ENCODE measurements at places on chromosomes 2 and 18.

DNA sequence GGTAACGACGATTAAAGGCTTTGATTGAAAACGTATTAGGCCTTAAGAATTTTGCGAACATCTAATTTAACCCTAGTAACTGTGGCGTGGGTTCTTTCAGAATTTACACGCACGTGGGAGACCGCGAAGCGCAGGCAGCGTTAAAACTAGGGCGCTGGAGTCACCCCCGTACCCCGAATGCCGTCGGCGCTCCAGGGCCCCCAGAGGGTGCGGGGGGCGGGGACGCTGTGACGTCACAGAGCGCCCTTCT, 673 bp upstream of the SMCHD1 start:
- DNase-seq, result peak; percentile 84
- peak overlapping the region; percentile 1 for H3K4me3 ChIP-seq
- H3K27me3 ChIP-seq, result no peaks in the 10 kb centered on the region
- no peaks in the 10 kb centered on the region for H3K36me3 ChIP-seq

DNA sequence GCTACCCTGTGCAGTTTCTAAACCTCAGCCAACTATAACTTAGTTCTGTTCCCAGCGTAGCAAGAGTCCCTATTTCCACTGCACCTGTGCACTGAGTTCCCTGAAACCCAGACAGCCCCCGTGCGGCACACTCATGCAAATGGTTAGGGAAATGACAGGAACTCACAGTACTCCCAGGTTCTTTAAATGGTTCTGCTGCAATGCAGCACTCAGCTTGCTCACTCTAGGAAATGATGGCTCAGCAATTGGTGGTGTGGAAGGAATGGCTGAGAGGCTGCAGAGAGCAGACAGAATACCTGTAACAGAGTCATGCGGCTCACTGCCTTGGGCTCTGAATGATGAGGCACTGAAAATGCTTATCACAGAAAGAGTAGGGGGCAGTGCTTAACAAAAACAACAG, 143.0 kb downstream of the RAD51AP2 start:
- no peaks in the 10 kb centered on the region for H3K27me3 ChIP-seq
- H3K36me3 ChIP-seq, result no peaks in the 10 kb centered on the region
- DNase-seq, result no peak
- no peak overlapping the region for H3K4me3 ChIP-seq

- DNase-seq, result no peak
- H3K36me3 ChIP-seq, result no peaks in the 10 kb centered on the region
- H3K27me3 ChIP-seq, result no peaks in the 10 kb centered on the region
- H3K4me1 ChIP-seq, result no peaks in the 10 kb centered on the region
- no peak overlapping the region for H3K4me3 ChIP-seq
Observed at GRCh38 chr2:10486601-10487079, 38.5 kb upstream of the ODC1 start.

GRCh38 chr2:55133467-55134315, 83.4 kb upstream of the RTN4 start:
- peaks cover 29% of the 10 kb centered on the region for H3K4me1 ChIP-seq
- peak overlapping the region; percentile 85 for H3K27ac ChIP-seq
- DNase-seq, result peak; percentile 68
- H3K27me3 ChIP-seq, result no peaks in the 10 kb centered on the region

GRCh38 chr2:173407646-173408045, 53.0 kb downstream of the CDCA7 start:
- H3K27me3 ChIP-seq, result peaks cover 1% of the 10 kb centered on the region
- H3K36me3 ChIP-seq, result no peaks in the 10 kb centered on the region
- DNase-seq, result no peak

DNA sequence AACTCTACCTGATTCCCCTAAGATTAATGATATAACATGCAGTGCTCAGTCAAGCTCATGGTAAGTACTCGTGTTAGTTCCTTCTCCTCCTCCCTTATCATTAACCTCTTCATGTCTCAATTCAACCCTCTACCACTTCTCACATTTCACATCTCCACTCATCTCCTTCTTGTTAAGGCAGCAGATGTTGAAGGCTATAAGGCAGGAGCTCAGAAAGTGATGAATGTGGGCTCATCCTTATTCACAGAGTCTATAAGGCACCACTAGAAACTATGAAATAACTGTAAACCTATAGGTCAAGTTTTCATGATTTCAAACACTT, 56.0 kb downstream of the CLHC1 start:
- no peaks in the 10 kb centered on the region for H3K36me3 ChIP-seq
- H3K4me1 ChIP-seq, result no peaks in the 10 kb centered on the region
- no peaks in the 10 kb centered on the region for H3K27me3 ChIP-seq
- DNase-seq, result no peak

GRCh38 chr2:15636972-15637785, 45.5 kb downstream of the DDX1 start:
- no peaks in the 10 kb centered on the region for H3K27me3 ChIP-seq
- peak; percentile 48 for DNase-seq
- H3K4me1 ChIP-seq, result no peaks in the 10 kb centered on the region
- no peak overlapping the region for H3K4me3 ChIP-seq

GRCh38 chr2:168348076-168348475, 100.7 kb upstream of the STK39 start:
- no peaks in the 10 kb centered on the region for H3K4me1 ChIP-seq
- H3K27ac ChIP-seq, result no peak overlapping the region
- no peak for DNase-seq
- no peaks in the 10 kb centered on the region for H3K36me3 ChIP-seq

- DNase-seq, result no peak
- H3K36me3 ChIP-seq, result no peaks in the 10 kb centered on the region
- H3K27me3 ChIP-seq, result no peaks in the 10 kb centered on the region
- no peaks in the 10 kb centered on the region for H3K4me1 ChIP-seq
- no peak overlapping the region for H3K27ac ChIP-seq
- H3K4me3 ChIP-seq, result no peak overlapping the region
Observed at GRCh38 chr18:9055185-9055584, 47.3 kb upstream of the NDUFV2 start.

DNA sequence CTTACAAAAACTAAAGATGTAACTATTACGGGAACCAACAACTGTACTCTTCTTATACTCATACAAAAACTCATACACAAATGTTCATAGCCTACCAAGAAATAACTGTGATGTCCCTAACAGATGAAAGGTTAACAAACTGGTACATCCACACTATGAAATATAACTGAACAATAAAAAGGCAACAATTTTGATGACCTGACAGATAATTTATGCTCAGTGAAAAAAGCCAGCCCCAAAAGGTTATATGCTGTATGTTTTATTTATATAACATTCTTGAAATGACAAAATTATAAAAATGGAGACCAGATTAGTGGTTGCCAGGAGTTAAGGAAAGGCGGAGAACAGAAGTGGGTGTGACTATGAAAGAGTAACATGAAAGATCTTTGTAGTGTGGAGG, 31.3 kb downstream of the REV1 start:
- peaks cover 28% of the 10 kb centered on the region for H3K36me3 ChIP-seq
- H3K4me1 ChIP-seq, result no peaks in the 10 kb centered on the region
- H3K27me3 ChIP-seq, result no peaks in the 10 kb centered on the region
- no peak for DNase-seq
- H3K27ac ChIP-seq, result no peak overlapping the region

- no peak overlapping the region for H3K27ac ChIP-seq
- no peak for DNase-seq
- H3K27me3 ChIP-seq, result no peaks in the 10 kb centered on the region
- H3K4me1 ChIP-seq, result no peaks in the 10 kb centered on the region
- no peaks in the 10 kb centered on the region for H3K36me3 ChIP-seq
Observed at GRCh38 chr2:29544917-29545316, 376.5 kb downstream of the ALK start.

- H3K36me3 ChIP-seq, result no peaks in the 10 kb centered on the region
- H3K4me1 ChIP-seq, result no peaks in the 10 kb centered on the region
- no peaks in the 10 kb centered on the region for H3K27me3 ChIP-seq
- H3K4me3 ChIP-seq, result no peak overlapping the region
- no peak for DNase-seq
Observed at GRCh38 chr2:109450574-109451273, 163.0 kb downstream of the SEPTIN10 start.

DNA sequence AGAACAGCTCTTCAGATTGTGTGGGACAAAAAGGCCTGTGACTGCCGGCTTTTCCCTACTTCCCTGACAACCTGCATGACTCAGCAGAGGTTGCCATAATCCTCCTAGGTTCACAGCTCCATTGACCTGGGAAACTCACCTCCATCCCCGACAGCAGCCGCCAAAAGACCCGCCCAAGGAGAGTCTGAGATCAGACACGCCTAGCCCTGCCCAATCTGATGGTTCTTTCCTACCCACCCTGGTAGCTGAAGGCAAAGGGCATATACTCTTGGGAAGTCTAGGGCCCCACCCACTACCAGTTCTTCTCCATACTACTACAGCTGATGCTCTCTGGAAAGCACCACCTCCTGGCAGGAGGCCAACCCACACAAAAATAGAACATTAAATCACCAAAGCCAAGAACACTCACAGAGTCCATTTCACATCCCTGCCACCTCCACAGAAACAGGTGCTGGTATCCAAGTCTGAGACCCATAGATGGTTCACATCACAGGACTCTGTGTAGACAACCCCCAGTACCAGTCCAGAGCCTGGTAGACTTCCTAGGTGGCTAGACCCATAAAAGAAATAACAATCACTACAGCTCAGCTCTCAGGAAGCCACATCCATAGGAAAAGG, 140.6 kb downstream of the NETO1 start:
- H3K27me3 ChIP-seq, result no peaks in the 10 kb centered on the region
- no peak for DNase-seq
- no peaks in the 10 kb centered on the region for H3K36me3 ChIP-seq
- H3K4me1 ChIP-seq, result no peaks in the 10 kb centered on the region

GRCh38 chr2:142515493-142515892, 362.0 kb upstream of the KYNU start:
- no peak overlapping the region for H3K4me3 ChIP-seq
- H3K36me3 ChIP-seq, result no peaks in the 10 kb centered on the region
- H3K27me3 ChIP-seq, result no peaks in the 10 kb centered on the region
- no peaks in the 10 kb centered on the region for H3K4me1 ChIP-seq
- DNase-seq, result no peak

DNA sequence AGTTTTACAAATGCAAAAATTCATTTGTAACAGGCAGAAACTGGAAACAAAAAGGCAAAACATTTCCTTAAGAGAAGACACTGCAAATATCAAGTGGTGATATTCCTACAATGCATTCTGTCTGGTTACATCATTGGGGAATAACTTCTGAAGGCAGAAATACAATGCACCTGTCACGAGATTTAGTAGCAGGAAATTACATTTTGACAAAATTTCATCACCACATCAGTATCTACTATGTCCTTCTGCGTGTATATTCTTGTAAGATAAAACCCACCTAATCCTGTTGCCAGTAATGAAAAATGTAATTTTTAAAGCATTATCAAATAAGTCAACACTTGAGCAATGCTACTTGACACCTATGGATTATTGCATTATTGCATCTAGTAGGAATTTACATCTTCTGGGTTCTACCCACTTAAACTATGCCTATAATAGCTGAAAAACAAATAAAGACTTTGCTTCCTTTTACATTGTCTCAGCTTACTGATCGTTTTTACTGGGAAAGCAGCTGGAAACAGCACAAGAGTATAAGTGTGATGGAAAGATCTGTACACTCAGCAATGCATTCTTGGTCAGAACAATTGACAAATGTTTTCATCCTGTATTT, 59.5 kb downstream of the IRS1 start:
- H3K27me3 ChIP-seq, result no peaks in the 10 kb centered on the region
- DNase-seq, result no peak
- H3K36me3 ChIP-seq, result no peaks in the 10 kb centered on the region
- no peak overlapping the region for H3K4me3 ChIP-seq
- no peak overlapping the region for H3K27ac ChIP-seq

DNA sequence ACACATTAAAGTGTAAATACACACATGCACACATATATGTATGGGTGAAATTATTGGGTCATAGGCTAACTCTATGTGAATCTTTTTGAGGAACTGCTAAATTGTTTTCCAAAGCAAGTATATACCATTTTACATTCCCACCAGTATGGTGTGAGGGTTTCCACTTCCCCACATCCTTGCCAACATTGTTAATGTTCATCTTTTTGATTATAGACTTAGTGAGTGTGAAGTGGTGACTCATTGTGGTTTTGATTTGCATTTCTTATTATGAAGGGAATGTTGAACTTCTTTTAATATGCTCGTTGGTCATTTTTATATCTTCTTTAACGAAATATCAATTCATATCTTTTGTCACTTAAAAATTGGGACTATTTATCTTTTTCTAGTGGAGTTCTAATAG, 181.8 kb upstream of the GCFC2 start:
- no peaks in the 10 kb centered on the region for H3K4me1 ChIP-seq
- no peak for DNase-seq
- H3K4me3 ChIP-seq, result no peak overlapping the region
- H3K27ac ChIP-seq, result no peak overlapping the region

GRCh38 chr2:1638281-1638860, 105.9 kb downstream of the PXDN start:
- H3K27me3 ChIP-seq, result no peaks in the 10 kb centered on the region
- no peaks in the 10 kb centered on the region for H3K4me1 ChIP-seq
- no peak for DNase-seq
- H3K4me3 ChIP-seq, result no peak overlapping the region
- no peak overlapping the region for H3K27ac ChIP-seq

DNA sequence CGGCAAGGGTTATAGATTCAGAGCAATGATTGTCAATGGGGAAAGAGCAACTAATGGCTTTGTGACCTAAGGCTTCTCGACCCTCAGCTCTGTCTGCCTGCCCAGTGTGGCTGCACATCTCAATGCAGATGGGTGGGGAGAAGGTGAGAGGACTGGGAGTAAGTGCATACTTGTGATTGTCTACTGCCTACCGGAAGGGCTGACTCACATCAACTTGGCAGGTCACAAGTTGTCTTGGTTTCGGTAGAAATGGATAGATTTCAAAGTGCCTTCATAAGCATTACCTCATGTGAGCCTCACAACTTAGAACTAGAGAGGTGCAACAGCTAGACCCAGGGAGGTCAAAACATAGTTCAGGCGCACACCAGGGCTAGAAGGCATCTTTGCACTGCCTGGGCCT, 29.4 kb downstream of the STAT1 start:
- peak; percentile 43 for DNase-seq
- no peaks in the 10 kb centered on the region for H3K27me3 ChIP-seq
- H3K4me3 ChIP-seq, result no peak overlapping the region
- no peak overlapping the region for H3K27ac ChIP-seq
- peaks cover 13% of the 10 kb centered on the region for H3K4me1 ChIP-seq

- no peak overlapping the region for H3K4me3 ChIP-seq
- DNase-seq, result no peak
- H3K4me1 ChIP-seq, result no peaks in the 10 kb centered on the region
- H3K36me3 ChIP-seq, result no peaks in the 10 kb centered on the region
- H3K27ac ChIP-seq, result no peak overlapping the region
Observed at GRCh38 chr2:26712486-26713465, 20.3 kb downstream of the KCNK3 start.

GRCh38 chr2:26675651-26676255, 16.8 kb upstream of the KCNK3 start:
- no peak for DNase-seq
- H3K36me3 ChIP-seq, result no peaks in the 10 kb centered on the region
- no peak overlapping the region for H3K4me3 ChIP-seq
- H3K4me1 ChIP-seq, result no peaks in the 10 kb centered on the region
